ENCODE measurements at places on chromosomes 5 and 9.

GRCh38 chr5:91016954-91017700 is 366.0 kb downstream of the ARRDC3 start:
- DNase-seq = no peak

DNA sequence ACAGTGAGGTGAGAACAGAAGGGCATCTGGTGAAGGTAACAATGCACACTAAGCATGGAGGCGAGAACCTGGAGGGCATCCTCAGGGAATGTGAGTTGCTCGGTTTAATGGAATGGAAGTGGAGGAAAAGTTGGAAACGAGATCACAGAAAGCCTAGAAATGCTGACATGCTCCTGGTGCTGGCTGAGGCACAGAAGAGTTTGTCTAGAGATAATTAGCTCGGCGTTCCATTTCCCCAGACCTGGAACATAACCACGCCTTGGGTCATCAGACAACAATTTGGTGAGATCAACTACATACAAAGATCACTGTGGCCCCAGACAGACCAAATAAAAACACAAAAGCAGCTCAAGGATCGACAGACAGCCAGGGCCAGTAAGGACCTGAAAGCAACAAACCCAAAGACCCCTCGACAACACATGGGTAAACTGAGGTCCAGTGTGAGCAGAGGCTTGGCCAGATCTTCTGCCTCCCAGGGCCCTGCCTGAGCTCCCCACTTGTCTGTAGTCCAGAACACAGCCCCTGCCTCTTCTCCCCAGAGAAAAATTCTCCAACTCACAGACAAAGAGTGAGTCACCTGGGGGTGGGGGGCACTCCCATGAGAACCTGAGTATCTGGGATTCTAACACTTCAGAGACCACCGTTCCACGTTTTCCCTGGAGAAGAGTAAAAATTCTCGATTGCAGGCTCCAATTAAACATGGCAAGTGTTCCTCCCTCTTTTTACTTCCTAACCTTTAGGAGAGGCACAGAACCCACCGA is 52.5 kb downstream of the SHB start:
- DNase-seq = no peak

DNA sequence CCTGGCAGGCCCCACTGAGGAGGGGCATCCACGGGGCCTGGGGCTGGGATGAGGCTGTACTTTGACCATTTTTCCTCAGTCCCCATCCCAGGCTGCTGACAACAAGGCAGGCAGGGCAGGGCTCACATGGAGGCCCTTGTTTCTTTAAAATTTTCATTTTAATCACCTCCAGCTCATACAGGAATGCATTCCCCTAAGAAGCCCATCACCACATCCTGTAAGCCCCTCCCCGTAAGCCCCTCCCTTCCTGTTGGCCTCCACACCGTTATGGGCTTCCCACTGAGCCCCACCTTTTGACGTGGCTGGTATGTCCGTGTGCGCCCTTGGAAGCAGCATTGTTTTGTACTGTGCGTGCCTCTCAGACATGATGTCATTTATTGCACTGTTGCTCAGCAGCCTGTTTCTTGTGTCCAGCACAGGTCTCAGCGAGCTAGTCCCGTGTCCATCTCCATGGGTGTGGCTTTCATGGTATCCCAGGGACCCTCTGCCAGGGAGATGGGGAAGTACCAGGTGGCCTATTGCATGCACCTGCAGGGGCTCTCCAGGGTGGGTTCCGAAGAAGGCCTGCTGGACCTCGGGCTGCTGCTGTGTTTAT is 22.4 kb downstream of the PHF2 start:
- no peak for DNase-seq

GRCh38 chr9:120730654-120731514 is 16.6 kb upstream of the MEGF9 start:
- no peak for DNase-seq

- no peak for DNase-seq
Measured at GRCh38 chr9:121840838-121841760, 189.7 kb downstream of the DAB2IP start.

GRCh38 chr5:147177125-147177840 is 57.5 kb upstream of the STK32A start:
- DNase-seq = no peak

GRCh38 chr9:117169089-117169621 is 245.7 kb downstream of the ASTN2 start:
- no peak for DNase-seq

DNA sequence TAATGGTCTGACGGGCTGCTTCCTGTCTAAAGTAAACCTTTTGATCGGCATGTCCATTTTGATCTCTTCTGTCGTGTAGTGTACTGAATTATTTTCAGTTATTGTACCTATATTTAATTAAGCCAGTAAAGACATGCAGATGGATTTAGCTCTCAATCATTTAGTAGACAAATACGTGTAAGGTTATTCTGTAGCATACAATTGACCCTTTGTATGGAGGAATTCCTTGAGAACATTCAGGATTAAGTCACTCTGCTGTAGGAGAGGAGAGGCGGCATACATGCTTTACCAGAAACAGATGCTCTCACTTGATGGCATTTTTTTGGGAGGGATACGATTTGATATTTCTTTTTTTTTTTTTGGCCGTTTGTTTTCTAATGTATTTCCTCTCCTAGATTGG is 141.0 kb downstream of the PBX3 start:
- DNase-seq = no peak

GRCh38 chr5:15791859-15792258 is 291.9 kb downstream of the FBXL7 start:
- DNase-seq = no peak

DNA sequence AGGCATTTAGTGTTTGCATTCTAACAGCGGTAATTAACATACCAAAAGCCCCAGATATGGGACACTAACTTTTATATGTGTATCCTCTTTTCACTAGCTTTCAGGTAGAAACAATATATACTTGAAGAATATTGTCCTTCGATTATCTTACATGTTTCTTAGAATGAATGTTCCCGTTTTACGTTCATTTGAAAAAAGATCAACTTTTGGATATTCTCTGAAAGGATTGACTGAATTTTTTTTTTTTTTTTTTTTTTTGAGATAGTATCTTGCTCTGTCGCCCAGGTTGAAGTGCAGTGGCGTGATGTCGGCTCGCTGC is 32.2 kb upstream of the FSD1L start:
- DNase-seq = no peak

GRCh38 chr5:174997688-174998087 is 273.3 kb downstream of the MSX2 start:
- no peak for DNase-seq
